ENCODE measurements at places on chromosomes 16 and 17.

GRCh38 chr16:2091547-2092255, 43.9 kb downstream of the TSC2 start:
- no peak for DNase-seq

- no peak for DNase-seq
These were observed 54.0 kb downstream of the SLC6A2 start for GRCh38 chr16:55709801-55710200.

DNA sequence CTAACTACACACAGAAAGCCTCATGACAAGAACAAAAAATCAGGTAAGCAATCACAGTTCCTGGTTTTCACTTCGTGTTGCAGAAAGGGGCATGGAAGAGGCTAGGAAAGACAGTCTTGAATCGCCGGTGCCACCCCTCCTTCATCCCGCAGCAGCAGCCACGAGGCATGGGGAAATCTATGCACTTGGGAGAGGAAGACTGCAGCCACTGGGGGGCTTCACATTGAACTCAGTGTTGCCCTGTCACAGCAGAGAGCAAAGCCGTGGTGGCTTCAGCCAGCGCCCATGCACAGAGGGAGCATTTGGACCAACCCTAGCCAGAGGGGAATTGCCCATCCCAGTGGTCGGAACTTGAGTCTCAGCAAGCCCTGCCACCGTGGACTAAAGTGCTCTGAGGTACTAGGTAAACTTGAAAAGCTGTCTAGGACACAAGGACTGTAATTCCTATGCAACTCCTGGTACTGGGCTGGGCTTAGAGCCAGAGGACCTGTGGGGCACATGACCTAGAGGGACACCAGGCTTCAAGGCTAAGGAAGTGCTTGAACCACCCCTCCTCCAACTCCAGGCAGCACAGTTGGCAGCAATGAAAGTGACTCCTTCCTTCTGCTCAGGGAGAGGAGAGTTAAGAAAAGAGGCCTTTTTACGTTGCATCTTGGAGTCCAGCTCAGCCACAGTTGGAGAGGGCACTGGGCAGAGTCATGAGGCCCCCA, 35.2 kb upstream of the ATP2C2 start:
- no peak for DNase-seq

- no peak for DNase-seq
These were observed 16.3 kb downstream of the PRPSAP1 start for GRCh38 chr17:76337413-76337777.

- DNase-seq = no peak
These were observed 3.4 kb upstream of the PRSS8 start for GRCh38 chr16:31138621-31139578.

- no peak for DNase-seq
These were observed 113.1 kb downstream of the IRX3 start for GRCh38 chr16:54173490-54173889.

GRCh38 chr17:45228763-45229539, 7.3 kb downstream of the FMNL1 start:
- DNase-seq = peak; percentile 99

- no peak for DNase-seq
These were observed 2.9 kb downstream of the OR1F1 start for GRCh38 chr16:3190949-3191353.

- DNase-seq = peak; percentile 49
These were observed 1.9 kb downstream of the TSEN54 start for GRCh38 chr17:75518201-75518600.

GRCh38 chr16:28925386-28926228, 569 bp upstream of the RABEP2 start:
- peak; percentile 46 for DNase-seq

DNA sequence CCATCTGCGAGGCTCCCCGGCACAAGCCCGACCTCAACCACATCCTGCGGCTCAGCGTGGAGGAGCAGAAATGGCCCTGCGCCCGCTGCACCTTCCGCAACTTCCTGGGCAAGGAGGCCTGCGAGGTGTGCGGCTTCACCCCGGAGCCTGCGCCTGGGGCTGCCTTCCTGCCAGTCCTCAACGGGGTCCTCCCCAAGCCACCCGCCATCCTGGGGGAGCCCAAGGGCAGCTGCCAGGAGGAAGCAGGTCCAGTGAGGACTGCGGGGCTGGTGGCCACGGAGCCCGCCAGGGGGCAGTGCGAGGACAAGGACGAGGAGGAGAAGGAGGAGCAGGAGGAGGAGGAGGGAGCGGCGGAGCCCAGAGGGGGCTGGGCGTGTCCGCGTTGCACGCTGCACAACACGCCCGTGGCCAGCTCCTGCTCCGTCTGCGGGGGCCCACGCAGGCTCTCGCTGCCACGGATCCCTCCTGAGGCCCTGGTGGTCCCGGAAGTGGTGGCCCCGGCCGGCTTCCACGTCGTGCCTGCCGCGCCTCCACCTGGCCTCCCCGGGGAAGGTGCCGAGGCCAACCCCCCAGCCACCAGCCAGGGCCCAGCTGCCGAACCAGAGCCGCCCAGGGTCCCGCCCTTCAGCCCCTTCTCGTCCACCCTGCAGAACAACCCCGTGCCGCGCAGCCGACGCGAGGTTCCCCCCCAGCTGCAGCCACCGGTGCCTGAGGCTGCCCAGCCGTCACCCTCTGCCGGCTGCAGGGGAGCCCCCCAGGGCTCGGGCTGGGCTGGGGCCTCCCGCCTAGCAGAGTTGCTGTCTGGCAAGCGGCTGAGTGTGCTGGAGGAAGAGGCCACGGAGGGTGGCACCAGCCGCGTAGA, 13.1 kb upstream of the PRR35 start:
- DNase-seq = no peak

DNA sequence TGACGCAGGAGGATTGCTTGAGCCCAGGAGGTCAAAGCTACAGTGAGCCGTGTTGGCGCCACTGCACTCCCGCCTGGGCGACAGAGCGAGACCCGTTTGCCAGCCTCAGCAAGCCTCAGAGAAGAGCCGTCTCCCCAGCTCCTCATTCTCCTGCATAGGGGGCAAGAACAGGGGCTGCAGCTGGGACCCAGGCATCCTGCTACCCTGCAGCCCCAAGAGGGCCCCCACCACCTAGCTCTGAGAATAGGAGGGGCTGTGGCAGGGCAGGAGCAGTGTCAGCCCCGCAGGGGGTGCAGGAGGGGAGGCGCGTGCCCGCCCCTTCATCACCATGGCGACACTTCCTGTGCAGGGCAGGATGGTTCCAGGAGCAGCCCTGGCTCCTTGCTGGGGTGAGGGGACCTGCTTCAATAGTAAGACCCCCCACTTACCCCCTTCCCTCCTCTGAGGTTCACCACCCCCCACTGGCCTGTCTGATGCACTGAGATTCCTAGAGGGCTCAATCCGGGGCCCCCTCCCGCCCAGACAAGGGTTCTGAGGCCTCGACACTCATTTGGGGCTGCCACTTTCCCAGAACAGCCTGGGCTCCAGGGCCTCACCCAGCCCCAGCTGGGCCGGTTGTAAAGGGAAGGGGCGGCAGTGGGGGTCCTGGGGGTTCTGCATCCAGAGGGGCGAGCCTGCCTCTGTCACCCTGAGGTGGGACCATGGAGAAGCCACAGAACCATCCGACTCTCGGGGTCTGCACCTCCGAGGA, 20.2 kb downstream of the VASN start:
- no peak for DNase-seq

GRCh38 chr16:57023541-57024249, 34.3 kb downstream of the NLRC5 start:
- DNase-seq = no peak

DNA sequence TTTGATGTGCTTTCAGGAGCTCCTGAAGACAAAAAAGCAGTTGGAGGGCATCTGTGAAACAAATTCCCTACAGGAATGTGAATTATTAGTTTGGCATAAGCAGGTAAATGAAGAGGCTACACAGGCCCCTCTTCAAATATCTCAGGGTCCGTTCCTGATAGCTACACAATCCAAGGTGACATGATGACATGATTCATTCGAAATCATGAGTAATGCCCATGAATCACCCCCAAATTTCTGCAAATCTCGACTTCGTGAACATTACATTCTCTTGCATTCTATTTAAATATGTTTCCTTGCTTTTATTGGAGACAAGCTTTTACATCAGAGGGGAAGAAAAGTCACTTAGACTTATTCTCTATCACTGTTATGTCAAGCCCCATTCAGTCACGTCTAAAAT, 22.3 kb downstream of the GAN start:
- DNase-seq = no peak

DNA sequence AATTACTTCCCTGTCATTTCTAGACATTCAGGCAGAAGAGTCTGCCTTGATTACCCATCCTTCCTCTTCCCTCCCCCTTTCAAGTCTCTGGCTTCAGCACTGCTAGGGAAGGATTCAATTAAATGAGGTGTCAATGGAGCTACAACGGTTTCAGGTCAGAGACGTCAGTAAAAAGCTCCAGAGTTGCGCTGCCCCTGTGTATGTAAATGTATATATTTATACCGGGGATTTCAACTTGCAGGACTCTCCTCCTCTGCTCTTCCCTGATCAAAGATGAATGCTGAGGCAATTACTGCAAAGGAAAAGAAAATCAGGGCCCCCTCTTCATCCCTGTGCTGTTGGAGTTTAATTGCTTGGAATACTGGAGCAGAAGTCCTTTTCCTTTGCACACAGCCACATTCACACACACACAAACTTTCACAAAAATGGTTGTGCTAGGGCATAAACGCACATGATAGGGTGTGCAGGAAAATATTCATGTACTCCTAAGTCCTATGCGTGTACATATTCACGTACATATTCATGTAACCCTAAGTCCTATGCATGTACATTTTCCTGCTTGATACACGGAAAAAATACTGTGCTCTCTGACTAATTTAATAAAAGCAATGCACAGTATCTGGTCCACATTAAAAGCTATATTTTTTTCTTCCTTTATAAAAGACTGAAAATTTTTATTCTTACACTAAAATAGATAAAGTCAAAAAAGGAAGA, 129.7 kb upstream of the PMFBP1 start:
- DNase-seq = no peak
